ENCODE measurements at places on chromosomes 2 and 18.

- DNase-seq, result no peak
Measured at GRCh38 chr2:54341656-54342055, 85.6 kb upstream of the TSPYL6 start.

DNA sequence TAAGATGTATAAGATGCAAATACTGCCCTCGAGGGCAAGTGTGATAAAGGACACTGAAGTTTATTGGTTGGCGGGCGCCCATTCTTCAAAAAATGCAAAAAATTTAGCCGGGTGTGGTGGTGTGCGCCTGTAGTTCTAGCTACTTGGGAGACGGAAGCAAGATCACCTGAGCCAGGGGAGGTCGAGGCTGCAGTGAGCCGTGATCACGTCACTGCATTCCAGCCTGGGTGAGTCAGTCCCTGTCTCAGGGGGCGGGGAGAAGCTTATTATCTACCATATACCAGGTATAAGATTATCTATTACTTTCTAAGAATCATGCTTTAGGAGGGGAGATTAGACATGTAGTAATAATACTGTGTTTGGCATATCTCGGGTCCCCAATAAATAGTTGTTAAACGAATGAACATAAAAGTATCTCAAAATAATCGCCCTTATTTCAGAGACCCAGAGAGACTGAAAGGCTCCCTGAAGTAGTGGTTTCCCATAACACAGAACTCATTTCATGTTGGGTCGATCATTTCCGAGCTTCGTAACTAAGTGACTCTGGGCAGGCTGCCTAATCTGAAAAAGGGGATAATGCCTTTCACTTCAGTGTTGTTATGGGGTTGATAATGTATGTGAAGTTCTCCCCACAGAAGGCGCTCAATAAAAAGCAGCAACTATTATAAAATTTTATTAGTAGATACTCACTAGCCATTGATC lies 1.2 kb upstream of the SELENOI start:
- no peak for DNase-seq

GRCh38 chr2:112065966-112066365 lies 10.9 kb downstream of the TMEM87B start:
- peak; percentile 71 for DNase-seq

GRCh38 chr2:200428961-200429665 lies 80.8 kb downstream of the KCTD18 start:
- no peak for DNase-seq

- DNase-seq, result no peak
Measured at GRCh38 chr2:58680755-58681310, 439.7 kb upstream of the FANCL start.

GRCh38 chr2:217071416-217071815 lies 211.6 kb upstream of the TNP1 start:
- no peak for DNase-seq

- DNase-seq, result no peak
Measured at GRCh38 chr2:113915082-113915819, 25.4 kb downstream of the ACTR3 start.

- DNase-seq, result no peak
Measured at GRCh38 chr2:65727816-65728215, 295.4 kb upstream of the SPRED2 start.

GRCh38 chr2:70905443-70906421 lies 30.0 kb upstream of the ATP6V1B1 start:
- no peak for DNase-seq

DNA sequence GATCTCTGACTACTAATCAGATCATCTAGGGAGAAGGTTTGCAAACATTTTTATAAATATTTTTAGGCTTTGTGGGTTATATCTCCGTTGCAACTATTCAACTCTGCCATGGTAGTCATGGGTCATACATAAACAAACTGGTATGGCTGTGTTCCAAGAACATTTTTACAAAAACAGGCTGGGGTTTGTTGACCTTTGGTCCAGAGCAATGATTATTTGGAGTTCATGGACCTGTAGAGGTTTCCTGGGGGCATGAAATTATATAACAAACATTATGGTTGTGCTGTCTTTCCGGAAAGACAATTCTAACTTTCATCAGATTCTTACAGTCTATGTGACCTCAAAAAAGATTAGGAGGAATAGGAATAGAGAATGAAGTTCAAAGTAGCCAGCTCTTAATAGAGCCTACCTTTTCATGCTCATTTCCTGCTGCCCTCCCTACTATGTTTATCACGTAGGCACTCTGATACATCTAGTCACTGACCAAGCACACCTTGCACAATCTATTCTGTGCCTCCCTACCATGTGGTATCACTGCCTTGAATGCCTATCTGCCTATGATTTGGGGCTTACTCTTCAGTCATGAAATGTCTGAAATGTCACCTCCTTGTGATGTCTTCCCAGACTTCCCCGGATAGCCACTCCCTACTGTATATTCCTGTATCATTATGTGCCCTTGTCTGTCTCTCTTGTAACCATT lies 102.4 kb upstream of the SCN1A start:
- DNase-seq, result no peak
